ENCODE measurements at places on chromosomes 5 and 9. TPM values are rescaled to one million over a fixed set of nuclear protein-coding genes. Genes with fewer than 3 reads are reported as not detected.

The KYAT1 gene
- 13.8 TPM for total RNA-seq

The TMEM171 gene
- total RNA-seq: not detected

The HK3 gene
- 0.81 TPM for total RNA-seq

The NPDC1 gene
- 27.2 TPM for total RNA-seq

The KCTD16 gene
- total RNA-seq: 0.07 TPM

The CTSV gene
- 1.3 TPM for total RNA-seq

The PCDHGA4 gene
- total RNA-seq: 0.26 TPM
